Germinal center (tissue), 1 donor: ENCODE measurements at places on chromosomes 6 and 20.

DNA sequence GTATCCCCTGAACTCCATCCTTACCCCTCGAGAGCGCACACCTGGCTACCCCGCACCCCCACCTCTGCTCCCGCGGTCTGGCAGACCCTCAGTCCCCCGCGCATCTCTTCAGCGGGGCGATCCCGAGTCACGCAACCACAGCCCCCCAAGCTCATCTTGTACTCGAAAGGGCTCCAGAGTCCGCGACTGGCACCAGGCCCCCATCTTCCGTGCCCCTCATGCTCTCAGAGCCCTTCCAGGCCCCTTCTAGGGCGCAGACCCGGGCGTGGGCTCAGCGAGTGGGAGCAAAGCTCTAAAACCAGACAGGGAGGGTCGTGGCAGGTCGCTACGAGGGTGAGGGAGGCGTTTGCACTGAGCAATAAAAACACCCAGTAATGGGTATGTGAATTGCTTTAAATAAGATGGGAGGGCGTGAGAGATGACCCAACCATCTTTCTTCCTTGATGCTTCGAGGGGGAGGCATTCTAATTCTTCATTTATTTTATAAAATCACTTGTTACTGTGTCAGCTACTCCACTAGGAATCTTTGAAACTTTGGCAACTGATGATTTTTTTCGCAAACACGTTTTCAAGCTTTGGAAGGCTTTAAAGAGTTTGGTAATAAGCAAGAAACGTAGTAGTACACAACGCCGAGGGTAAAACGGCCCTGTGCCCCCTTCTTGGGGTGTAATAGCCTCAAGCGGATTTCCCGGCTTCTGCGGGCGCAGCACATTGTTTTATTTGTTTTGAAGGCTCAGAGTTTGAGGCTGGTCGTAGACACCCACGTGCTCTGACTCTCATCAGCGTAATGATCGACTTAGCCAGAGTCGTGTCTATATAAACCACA lies 42.6 kb upstream of the SUPT3H start:
- no peak for DNase-seq

- no peak for DNase-seq
These were observed 595 bp downstream of the EYA2 start for GRCh38 chr20:46894971-46895905.

DNA sequence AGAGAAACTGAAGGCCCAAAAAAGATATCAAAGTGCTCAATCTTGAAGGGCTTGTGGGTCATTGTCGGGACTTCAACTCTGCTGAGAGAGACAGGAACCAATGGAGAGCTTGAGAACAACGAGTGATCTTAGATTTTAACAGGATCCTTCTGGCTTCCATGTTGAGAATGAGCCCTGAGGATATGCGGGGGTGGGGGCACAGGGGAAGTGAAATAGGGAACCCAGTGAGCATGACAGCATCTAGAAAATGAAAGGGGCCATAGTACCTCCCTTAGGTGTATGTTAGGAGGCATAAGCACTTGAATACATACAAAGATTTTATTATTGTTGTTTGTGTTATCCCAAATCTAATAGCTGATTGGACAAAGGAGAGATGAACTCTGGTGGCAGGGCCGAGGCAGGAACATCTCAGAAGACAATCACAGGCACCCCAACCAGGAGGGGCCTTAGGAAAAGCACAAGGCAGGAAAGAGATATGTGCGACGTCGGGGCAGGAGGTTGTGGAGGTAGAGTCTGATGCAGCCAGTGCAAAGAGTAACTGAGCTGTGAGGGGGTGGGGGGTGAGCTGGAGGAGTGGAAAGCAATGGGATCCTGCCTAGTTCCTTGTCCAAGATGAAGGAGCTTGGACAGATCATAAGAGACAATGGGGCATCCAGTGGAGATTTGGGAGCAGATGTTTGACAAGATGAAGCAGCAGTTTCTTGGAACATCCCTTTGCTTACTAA lies 10.4 kb downstream of the TGM6 start:
- peak; percentile 38 for DNase-seq

GRCh38 chr6:9126878-9127560 lies 691.7 kb upstream of the SLC35B3 start:
- DNase-seq: no peak

DNA sequence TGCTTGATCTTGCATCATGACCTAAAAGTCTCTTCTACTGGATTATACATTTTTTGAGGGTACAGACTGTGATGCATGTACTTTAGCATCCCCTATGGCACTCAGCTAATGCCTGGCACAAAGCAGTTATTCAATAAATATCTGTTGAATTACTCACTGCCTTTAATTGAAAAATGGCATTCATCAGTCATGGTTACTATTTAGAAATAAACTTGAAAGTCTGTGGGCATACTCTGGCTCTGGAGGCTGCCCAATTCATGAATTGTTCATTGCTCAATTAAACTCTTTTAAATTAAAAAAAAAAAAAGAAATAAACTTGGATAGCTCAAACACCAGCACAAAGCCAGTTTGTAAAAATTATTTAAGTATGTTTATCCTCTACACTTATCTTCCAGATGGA lies 40.0 kb downstream of the HEBP2 start:
- no peak for DNase-seq

GRCh38 chr20:55437798-55438415 lies 567.4 kb downstream of the CBLN4 start:
- no peak for DNase-seq

DNA sequence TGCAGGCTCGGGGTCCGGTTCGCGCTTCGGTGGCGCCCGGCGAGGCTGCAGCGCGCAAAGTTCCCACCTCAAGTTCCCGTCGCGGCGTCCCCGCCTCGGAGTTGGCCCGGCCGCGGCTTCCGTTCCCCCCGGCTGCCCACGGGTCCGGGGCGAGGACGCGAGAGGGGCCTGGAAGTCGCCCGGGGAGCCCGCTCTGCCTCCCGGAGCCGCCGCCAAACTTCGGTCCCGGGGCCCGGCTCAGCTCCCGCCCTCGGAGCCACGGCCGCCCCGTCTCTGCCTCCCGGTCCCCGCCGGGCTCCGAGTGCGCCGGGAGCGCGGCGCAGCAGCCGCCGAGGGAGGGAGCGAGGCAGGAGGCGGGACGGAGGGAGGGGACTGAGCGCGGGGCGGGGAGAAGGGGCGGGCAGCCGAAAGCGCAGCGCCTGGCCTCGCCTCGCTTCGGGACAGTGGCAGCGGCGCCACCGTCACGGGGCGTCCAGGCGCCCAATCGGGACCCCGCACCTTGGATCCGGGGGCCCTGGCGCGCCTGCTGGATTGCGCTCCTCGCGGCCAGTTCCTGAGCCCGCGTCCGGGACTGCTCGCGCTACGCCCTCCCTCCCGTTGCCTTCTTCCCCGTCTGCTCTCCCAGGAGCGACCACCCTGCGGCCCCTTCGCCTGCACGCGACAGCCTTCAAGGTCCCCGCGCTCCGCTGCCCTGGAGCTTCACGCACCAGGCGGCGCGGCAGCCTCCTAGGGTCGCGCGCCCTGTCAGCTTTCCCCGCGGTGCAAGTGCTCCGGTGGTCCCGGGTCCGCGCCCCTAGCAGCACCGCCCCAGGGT lies at the start of gene KCNG1:
TSS of gene KCNG1 (minus strand) at position 305 of the 814 bp plus-strand sequence. CDS start 12,769 bp downstream, outside the sequence.
- peak; percentile 75 for DNase-seq

DNA sequence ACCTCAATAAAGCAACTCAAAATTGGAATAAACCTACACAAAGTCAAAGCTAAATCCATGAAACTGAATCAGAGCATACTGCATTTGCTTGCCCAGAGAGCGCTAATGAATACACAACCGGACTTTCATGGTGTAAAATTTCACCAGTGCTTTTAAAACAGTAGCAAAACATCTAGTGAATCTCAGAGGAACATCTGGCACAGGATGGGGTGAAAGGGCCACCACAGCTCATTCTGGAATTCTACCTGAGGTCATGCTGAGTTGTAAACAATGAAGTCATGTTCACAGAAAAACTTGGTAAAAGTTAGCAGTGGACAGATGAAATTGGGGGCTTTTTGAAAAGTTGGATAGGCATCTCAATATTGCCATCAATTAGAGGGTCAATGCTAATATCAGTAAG lies 125.6 kb upstream of the STXBP5 start:
- DNase-seq: no peak

DNA sequence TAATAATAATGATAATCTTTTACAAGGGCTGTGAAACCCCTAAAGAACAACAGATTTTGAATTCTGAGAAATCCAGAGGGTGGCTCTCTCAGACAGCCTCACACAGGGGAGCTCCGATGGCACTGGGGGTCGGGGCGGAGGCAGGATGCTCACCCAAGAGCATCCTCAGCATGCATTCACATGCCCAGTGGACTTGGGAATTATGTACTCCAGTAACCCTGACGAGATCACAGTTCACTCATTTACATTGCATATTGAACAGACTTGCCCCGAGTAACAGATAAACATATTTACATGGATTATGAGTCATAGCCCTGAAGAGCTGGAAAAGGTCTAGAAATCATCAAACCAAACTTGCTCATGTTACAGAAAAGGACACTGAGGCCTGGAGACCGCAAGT lies 482.7 kb upstream of the JARID2 start:
- no peak for DNase-seq

- no peak for DNase-seq
These were observed 21.5 kb upstream of the NTSR1 start for GRCh38 chr20:62686869-62687830.

DNA sequence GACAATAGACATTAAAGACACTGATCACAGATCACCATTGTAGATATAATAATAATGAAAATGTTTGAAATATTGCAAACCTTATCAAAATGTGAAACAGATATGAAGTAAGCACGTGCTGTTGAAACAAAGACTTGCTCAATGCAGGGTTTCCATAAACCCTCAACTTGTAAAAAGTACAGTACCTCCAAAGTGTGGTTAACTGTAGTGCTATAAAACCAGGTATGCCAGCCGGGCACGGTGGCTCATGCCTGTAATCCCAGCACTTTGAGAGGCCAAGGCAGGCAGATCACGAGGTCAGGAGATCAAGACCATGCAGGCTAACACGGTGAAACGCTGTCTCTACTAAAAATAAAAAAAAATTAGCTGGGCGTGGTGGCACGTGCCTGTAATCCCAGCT lies 96.6 kb downstream of the ZFAND3 start:
- no peak for DNase-seq

GRCh38 chr20:1478566-1478965 lies 11.9 kb upstream of the NSFL1C start:
- no peak for DNase-seq

- DNase-seq: no peak
These were observed 421.4 kb upstream of the ID4 start for GRCh38 chr6:19415605-19416326.

GRCh38 chr20:48060841-48061720 lies 275.8 kb upstream of the SULF2 start:
- DNase-seq: no peak

GRCh38 chr6:159075506-159076228 lies 30.9 kb upstream of the TAGAP start:
- DNase-seq: no peak

DNA sequence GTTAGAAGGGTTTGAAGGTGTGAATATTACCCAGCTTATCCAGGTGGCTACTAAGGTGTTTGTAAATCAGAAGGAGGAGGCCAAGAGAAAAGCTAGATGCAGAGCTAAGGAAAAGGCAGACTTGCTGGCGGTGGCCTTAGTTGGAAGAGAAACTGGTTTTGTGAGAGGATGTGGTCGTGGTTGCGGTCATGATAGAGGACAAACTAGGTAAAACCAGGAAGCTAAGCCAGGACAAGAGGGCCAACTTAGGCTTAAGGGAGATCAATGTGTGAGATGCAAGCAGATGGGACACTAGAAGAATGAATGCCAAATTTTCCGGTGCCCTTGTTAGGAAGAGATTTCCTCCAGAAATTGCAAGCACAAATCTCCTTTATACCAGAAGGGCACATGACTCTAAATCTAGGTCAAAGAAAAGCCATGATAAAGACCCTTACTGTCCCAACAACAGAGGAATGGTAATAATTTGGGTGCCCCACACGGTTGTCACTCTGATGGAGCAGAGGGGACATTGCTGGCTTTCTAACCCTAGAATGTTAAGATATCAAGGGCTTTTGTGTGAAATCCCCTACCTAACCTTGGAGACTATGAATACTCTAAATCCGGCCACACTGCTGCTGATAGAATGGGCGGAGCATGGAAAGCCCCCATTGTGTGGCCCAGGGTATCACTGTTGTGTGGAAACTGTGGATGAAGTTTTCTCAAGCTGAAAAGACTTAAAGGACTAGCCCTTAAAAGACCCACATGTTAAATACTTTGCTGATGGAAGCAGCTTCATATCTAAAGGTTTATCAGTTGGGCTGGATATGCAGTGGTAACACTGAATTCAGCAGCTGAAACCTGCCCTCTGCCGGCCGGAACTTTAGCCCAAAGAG lies 7.8 kb downstream of the IL22RA2 start:
- peak; percentile 51 for DNase-seq

DNA sequence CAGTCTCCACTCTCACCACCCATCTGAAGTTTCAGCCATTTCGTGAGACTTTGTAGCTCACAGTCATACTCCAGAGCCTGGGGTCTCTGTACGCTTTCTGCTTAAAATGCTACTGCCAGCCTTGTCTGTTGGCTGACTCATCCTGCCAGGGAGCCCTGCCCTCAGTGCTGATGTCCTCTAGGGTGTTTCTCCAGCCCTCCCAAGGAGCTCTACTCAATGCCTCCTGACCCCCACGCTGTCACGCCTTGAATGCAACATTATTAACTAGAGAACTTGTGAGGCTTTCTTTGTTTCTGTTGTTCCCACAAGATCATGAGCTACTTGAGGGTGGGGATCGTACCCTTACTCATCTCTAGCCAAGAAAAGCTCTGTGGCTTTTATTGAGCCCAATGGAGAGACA lies 20.1 kb downstream of the KIF16B start:
- DNase-seq: no peak

GRCh38 chr6:46898006-46898405 lies 23.7 kb downstream of the ADGRF5 start:
- no peak for DNase-seq

GRCh38 chr6:15502446-15503345 lies 160.1 kb downstream of the DTNBP1 start:
- no peak for DNase-seq

DNA sequence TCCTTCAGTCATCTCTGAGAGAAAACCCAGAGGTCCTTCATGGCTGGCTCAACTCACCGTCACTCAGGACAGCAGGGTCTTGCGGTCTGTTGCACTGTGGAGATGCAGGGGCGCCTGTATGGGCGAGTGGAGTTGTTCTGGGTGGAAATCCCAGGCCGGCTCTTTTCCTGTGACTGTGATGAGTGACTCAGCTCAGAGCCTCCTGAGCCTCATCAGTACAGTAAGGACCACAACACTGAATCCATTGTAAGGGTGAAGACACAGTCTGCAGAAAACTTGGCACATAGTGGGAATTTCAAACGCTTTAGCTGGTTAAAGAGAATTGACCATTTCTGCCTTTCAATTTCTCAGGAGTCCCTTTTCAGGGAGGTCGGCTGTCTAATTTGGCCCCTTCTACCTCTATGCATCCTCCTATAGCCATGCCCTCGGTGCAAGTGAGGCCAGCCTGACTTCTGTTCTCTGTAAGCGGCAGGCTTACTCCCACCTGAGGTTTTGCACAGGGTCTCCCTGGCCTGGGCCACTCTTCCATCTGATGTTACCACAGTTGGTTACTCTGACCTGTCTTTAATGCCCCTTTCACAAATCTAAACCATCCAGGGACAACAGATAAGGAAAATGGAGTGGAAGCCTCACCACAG lies 35.5 kb upstream of the TBXT start:
- peak; percentile 16 for DNase-seq

DNA sequence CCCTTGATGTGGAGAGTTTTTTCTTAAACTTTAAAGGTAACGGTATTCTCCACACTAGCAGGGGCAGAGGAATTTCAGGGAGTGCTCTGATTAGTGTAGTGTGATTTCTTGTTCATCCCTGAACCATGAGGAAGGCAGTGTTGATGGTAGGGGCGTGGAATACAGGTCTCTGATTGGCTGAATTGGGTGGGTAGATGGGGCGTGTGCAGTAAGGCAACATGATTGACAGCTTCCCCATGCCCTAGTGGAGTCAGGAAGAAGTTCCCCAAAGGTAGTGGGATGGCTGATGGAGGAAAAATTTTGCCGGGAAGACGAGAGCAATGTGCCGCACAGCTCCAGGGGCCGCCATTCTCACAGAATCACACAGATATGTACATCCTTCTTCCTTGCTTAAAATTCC lies 97.4 kb upstream of the SALL4 start:
- no peak for DNase-seq
